ENCODE measurements at places on chromosomes 12 and 14.

- no peak for DNase-seq
These were observed 236.8 kb downstream of the ALX1 start for GRCh38 chr12:85516667-85517325.

- no peak for DNase-seq
These were observed 798 bp upstream of the RASAL1 start for GRCh38 chr12:113136128-113136989.

- DNase-seq = no peak
These were observed 42.0 kb downstream of the AREL1 start for GRCh38 chr14:74670726-74671411.

GRCh38 chr12:108921946-108922345 lies 42.1 kb downstream of the DAO start:
- no peak for DNase-seq

GRCh38 chr12:51972849-51973273 lies 21.4 kb downstream of the ACVR1B start:
- DNase-seq = no peak

DNA sequence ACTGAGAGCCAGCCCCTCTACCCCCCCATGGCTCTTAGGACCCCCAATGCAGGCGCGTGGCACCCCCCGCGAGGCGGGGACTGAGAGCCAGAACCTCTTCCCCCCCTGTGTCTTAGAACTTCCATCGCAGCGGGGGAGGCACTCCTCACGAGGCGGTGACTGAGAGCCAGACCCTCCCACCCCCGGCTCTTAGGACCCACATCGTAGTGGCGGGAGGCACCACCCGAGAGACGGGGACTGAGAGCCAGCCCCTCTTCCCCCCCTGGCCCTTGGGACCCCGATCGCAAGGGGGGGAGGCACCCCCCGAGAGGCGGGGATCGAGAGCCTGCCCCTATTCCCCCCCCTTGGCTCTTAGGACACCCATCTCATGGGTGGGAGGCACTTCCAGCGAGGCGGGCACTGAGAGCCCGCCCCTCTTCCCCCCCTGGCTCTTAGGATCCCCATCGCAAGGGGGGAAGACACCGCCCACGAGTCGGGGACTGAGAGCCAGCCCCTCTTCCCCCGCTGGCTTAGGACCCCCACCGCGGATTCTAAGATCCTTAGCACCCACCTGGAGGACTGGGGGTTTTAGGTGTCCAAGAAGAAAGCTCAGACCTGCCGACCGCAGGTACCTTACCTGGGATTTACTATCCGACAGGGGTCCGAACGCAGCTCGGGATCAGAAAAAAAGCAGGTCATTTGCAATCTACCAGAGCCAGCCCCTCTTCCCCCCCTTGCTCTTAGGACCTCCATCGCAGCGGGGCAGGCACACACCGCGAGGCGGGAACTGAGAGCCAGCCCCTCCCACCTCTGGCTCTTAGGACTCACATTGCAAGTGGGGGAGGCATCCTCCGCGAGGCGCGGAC lies 44.9 kb downstream of the DDX11 start:
- no peak for DNase-seq

Data from stimulated activated CD4-positive, alpha-beta T cell treated with anti-CD3 and anti-CD28 coated beads, Interleukin-1b, Interleukin-23, amount 100 ng/mL, for 1 hour (primary cell).